ENCODE measurements at places on chromosomes 7 and 10. TPM values are rescaled to one million over a fixed set of nuclear protein-coding genes. Genes with fewer than 3 reads are reported as not detected.

The TRPV5 gene
- total RNA-seq, result not detected

The LEP gene
- 0.12 TPM for total RNA-seq

The SKAP2 gene
- total RNA-seq, result 22.2 TPM

The RBP4 gene
- 0.60 TPM for total RNA-seq

The COL28A1 gene
- 0.16 TPM for total RNA-seq

The C10orf71 gene
- total RNA-seq, result not detected

The CPVL gene
- total RNA-seq, result 5.0 TPM

The RBM17 gene
- 57.5 TPM for total RNA-seq

The CPN1 gene
- total RNA-seq, result not detected
